ENCODE measurements at places on chromosomes 5 and 9.

DNA sequence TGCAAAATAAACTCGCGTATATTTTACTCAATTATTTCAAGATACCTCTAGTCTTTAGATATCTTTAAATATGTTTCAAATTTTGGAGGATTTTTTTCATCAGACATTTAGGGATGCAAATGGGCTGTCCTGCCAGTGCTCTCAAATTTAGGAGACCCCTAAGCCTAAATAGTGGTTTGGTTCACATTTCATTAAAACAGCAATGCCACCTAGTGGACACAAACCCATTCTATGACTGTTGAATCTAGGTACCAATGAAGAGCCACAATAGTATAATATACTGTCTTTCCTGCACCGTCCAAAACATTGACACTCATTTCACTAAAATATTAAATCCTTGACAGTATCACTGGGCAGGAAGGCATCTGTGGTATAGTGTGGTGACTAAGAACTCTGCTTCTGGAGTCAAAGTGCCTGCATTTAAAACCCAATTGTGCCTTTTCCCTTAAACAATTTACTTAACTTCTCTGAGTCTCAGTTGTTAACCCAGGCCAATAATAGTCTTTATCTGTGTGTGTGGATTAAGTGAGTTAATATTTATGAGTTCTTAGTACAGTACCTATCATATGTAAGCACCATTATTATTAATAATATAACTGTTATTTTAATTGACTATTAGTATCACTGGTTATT lies 148.0 kb downstream of the RORB start:
- no peak for DNase-seq

- no peak for DNase-seq
These were observed 30.4 kb downstream of the AMBP start for GRCh38 chr9:114047717-114048116.

GRCh38 chr5:126433701-126434100 lies 10.5 kb downstream of the GRAMD2B start:
- DNase-seq: no peak

GRCh38 chr9:99605016-99605743 lies 216.5 kb upstream of the NR4A3 start:
- no peak for DNase-seq

DNA sequence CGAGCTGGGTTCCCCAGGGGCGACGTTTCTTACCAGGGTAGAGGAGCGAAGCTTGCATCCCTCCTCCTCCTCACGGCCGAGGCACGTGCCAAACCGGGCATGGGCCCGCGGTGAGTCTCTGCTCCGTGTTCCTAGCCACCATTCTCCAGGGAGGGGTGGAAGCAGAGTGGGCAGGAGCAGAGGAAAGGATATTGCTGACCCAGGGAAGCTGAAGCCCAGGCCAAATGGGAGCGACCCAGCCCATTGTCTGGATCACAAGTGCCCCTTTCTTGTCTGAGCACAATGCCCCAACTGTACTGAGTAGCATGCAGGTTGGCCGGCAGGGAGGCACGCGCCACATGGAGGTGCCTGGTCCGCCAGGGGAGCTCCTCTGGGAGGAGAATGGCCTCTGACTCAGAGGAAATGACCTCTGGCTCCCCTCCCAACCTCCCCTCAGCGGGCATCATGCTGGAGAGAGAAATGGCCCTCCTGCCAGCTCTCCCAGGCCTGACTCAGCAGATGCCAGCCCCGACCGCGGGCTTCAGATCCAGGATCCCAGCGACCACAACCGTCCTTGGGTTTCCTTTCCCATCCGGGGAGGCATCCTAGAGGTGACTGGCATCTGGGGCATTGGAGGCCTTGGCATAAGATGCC lies 1.1 kb downstream of the PRR7 start:
- DNase-seq: no peak

DNA sequence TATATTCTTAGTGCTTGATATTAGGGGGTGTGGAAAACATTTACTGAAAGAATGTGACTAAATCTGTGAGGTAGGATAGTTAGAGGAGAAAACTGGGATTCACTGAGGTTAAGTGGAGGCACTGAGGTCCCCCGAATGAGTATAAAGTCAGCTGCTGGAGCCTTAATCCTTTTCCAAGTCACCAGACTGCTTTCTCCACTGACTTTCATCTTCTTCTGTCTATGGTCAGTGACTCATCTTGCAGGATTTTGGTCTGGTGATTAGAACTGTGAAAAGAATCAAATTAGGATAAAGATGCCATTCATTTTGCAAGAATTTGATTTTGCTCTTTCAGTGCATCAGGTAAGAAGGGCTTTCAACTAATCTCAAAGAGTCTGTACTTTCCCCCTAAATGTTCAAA lies 89.3 kb upstream of the ALDH1A1 start:
- no peak for DNase-seq

DNA sequence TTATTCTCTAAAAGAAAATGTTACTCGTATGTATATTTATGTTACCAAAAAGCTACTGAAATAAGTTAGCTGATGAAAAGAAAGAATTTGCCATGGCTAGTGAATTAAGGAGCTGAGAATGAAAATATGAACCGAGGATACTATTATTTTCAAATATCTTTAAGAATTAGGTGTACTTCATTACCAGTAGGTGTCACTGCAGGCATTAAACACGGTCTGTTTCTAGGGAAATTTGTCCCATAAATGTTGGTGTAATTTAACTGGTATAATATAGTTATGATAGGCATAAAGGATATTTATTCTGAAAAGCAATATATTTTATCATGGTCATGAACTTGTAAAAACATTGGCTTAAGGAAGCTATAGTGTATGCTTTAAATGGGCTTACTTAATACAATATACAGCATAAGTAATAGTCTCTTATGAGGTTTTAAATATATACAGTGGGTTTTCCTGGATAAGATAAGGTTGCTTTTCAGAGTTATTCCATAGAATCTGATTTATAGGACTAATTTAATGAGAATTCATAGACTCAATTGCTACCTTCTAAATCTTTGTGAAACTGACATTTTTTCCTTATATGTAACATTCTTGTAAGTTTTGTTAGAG lies 72.4 kb upstream of the MPDZ start:
- no peak for DNase-seq

DNA sequence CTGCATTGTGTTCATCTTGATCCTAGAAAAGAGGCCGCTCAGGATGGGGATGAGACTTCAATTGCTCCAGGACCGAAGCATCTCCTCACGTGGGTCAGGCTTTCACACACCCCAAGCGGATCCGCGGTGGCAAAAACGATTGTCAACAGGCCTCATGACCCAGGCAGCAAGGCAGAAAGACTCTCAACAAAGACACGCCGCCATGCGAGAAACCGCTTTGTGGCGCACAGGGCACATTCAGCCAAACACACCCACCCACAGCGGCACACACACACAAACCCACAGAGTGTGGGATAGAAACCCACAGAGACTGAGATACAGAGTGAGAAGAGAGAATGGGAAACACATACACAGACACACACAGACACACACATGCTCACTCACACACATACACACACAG lies 483.4 kb downstream of the SPATA31A7 start:
- no peak for DNase-seq

- peak; percentile 48 for DNase-seq
These were observed 448 bp downstream of the RELL2 start for GRCh38 chr5:141637123-141637766.

DNA sequence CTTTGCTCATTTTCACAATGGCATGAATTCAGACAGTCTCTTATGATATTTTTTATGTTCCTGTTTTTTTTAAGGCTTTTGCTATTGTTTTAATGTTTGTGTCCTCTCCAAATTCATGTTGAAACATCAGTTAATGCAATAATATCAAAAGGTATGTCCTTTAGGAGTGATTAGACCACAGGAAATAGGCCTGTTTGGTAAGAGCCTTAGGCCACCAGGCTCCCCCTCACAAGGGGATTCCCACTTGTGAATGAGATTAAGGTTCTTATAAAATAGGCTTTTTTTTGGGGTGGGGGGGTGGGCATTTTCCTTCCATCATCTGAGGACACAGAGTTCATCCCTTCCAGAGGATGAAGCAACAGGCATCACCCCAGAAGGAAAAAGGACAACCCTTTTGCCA lies 2074.2 kb upstream of the C9orf72 start:
- no peak for DNase-seq

GRCh38 chr9:116765011-116765410 lies 77.9 kb downstream of the TRIM32 start:
- no peak for DNase-seq

DNA sequence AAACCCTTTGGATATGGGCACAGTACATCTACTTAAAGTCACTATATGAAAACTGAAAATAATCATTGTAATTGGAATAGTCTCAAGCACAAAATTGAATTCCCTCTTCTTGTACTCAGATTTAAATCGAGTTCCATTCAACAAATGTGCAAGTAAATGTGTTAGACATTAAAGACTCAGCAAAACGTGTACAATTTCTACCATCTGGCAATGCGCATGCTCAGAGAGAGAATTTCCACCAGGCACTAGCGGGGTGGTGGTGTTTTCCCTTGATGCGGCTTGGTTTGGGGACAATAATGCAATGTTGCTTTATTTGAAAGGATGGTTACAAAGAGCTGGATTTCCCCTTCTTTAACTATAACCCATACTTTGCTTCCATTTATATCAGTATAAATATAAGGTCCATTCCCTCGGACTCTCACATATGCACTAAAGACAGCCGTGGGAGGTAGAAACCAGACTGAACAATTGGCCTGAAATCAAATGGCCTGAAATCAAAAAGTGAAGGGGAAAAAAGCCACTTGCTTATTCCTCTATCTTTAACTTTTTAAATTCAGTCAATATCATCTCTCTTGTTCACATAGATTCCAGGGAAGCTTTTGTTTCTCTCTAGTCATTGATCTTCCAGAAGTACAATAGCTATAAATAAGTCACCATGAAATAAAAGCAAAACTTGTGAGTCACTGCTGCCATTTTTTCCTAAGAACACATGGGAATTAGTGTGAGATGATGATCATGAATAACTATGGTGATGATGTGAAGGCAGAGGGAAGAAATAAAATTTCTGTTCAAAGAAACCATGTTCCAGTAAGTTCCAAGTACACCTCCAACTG lies 59.2 kb downstream of the ADAMTS12 start:
- no peak for DNase-seq

DNA sequence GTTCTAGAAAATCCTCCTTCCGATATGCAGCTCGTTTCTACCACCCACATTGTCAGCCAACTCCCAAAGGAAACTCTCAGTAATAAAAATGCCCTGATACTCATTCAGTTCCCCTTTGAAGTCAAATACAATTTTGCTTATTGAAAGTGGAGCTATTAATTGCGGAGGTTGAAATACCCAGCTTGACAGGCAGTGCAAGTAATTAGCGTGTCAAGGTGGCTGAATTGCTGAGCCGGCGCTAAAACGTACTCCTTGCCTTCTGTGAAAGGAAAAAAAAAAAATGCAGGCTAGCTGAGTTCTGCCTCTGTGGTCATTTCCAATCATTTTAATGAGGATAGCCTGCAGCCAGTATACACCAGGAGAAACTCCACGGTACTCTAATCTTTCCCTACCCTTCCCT lies 165.5 kb downstream of the RORB start:
- DNase-seq: no peak

DNA sequence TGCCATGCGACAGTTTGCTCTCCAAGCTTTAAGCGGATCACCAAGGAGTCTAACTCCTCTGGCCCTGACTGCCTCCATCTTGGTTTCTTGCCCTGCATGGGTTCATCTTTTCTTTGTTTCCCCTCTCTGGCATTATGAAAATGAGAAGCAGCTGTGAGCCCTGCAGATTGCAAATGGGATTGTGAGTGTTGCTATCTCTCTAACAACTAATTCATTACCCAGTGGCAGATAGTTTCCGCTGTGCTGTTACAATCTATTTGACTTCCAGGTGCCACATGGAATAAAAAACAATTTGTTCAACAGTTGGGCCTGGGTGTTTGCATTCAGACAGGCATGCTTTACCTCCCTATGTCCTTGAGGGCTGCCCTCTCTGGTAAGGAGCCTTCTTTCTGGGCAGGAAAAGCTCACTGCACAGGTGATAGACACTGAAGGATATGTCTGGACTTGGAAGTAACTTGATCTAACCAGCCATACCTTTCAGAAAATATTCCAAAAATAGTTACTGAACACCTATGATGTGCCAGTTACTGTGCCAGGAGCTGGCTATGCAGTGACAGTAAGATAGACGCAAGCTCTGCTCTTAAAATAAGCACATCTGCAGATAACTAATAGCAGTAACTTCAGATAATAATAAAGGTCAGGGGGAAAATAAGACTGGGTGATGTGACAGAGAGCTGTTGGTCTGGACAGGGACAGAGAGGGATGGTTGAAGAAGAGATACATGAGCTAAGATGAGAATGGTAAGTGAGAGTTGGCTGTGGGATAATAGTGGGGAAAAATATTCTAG lies 40.1 kb downstream of the GRIA1 start:
- no peak for DNase-seq

DNA sequence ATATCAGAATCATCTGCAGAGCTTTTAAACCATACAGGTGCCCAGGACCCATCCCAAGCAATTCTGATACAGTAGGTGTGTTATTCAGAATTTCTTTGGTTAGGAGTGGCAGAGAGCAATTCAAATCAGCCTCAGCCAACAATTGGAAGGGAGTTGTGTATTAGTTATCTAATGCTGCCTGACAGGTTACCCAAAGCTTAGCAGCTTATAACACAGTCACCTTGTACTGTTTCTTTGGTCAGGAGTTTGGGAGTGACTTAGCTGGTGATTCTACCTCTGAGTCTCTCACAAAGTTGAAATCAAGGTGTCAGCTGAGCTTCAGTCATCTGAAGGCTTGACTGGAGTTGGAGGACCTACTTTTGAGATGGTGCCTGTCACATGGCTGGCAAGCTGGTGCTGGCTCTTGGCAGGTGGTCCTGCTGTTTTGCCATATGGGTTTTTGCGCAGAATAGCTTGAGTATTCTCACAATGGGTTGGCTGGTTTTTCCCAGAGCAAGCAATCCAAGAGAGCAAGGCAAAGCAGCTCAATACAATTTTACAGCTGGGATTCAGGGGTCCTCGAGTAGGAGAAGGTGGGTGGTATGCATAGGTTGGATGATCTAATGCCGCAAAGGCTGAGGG lies 18.7 kb upstream of the CARNMT1 start:
- DNase-seq: no peak

GRCh38 chr5:1925111-1926070 lies 42.7 kb upstream of the IRX4 start:
- no peak for DNase-seq

DNA sequence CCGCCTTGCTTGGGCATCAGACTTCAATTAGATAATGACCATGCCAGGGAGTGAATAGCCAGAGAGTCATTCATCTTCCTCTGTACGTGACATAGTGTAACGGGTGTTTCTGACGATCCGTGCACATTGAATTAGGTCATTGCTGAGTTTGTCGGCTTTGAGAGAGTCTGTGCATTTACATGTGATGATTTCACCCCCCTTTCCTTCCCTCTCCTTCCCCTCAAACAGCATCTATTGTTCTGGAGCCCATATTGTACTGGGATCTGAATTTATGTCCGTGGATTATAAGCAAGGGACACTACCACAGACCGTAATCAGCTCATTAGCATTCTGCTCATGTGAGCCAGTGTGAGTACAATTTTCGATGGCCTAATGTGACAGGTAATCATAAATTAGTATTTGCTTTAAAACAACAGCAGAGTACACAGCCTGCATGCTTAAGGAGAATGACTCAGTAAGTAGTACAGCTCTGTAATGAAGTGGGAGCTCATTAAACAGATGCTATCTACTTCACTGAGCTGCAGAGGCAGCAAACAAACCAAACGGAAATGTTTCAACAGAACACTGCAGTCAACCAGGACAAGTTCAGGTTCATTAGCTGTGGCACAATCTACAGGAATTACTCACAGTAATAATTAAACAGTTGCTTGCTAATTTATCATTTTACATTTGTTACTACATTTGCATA lies 302.1 kb downstream of the CSNK1G3 start:
- no peak for DNase-seq

Data from stimulated activated CD8-positive, alpha-beta memory T cell treated with anti-CD3 and anti-CD28 coated beads, Interleukin-7, amount 100 ng/mL, for 4 hours (primary cell).